Activated T-cell treated with anti-CD3 and anti-CD28 coated beads, Interleukin-2, amount 50 U/mL, for 4 hours (primary cell): ENCODE measurements at places on chromosomes 5 and 9. TPM values are rescaled to one million over a fixed set of nuclear protein-coding genes. Genes with fewer than 3 reads are reported as not detected.
A peak's percentile ranks its signal among the peaks of the same experiment; 100 is the strongest.

GRCh38 chr9:131467214-131467935, 35.3 kb upstream of the POMT1 start:
- DNase-seq = no peak

GRCh38 chr9:20065046-20065445, 276.2 kb upstream of the SLC24A2 start:
- DNase-seq = no peak

GRCh38 chr5:87453801-87454200, 41.1 kb upstream of the CCNH start:
- no peak for DNase-seq

Gene CCDC183
- total RNA-seq = not detected

DNA sequence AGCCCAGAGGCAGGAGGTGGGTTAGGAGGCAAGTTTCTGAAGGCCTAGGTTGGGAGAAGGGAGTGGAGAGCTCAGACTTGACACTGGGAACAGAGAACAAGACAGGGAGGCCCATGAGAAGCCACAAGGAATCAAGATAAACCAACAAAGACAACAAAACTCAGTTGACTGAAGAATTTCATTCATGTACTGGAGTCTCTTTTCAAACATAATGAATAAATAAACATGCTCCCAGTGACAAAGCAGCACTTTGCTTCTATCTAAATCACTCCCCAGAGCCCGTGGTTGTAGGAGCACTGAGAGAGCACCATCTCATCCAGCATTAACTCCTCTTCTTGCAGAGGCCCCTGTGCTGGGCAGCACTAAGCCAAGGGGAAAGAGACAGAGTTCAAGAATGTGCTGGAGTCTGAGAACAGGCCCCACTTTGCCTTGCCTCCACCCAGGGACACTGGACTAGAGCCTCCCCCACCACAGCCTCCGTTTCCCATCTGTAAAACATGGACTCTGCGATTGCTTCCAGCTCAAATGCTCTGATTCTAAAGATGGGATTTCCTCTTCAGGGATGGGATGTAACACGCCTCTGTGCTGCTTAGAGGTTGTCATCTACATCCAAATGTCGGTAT, 282.0 kb downstream of the SPOCK1 start:
- DNase-seq = no peak

Gene SEMA5A
- 0.03 TPM for total RNA-seq

Gene PCDH12
- total RNA-seq = 0.13 TPM

DNA sequence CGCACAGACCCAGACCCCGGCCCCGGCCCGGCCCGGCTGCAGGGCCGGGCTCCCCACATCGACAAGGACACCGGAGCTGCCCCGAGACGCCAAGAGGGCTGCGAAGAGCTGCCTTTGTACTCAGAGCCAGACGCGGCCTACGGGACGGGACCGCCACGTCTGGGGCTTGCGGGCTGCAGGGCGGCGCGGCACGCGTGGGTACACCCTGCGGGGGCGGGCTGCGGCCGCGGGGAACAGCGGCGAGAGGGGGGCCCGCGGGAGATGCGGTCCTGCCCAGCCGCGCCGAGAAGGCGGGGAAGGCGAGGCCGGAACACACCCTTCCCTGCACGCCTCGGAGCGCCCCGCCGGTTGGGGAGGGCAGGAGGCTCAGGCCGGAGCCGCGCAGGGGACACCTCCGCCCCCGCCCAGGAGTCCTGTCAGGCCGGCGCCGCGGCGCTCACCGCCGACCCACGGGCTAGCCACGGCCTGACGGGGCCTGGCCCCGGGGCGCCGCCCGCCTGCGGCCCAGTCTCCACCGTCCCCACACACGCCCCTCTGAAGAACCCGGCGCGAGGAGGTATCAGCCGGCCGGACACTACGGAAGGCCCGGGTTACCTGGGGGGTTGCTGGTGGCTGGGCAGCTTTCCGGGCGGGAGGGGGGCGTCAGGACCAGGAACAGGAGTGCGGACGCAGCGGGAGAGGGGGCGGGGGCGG, 478 bp downstream of the RAB14 start:
- peak; percentile 35 for DNase-seq

Gene RANBP17
- total RNA-seq = not detected

GRCh38 chr9:38075272-38075671, 6.2 kb upstream of the SHB start:
- no peak for DNase-seq

- DNase-seq = peak; percentile 59
Measured at GRCh38 chr5:132427281-132428146, 58.0 kb downstream of the SLC22A5 start.

Gene TTC23L
- total RNA-seq = not detected

DNA sequence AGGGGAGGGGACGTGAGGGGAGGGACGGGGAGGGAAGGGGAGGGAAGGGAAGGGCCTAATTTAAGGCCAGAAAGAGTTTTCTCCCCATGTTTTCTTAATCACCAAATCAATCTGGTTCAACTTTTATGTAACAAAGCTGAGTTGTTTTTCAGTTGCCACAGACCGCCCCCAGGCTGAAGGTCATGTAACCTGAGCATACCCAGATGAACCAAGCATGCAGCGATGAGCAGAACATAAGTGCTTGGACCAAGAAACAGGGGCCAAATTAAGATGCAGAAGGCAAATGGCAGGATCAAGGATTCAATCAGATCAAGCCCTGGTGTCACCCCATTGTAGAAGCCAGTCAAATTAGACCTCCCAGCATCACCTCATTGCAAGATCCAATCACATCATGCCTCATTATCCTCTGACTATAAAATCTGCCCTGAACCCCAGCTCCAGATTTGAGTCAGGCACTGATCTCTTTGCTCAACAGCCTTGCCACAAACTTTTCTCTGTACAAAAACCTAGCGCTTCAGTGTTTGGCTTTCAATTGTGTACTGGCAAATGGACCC, 113.5 kb upstream of the TNPO1 start:
- no peak for DNase-seq

- no peak for DNase-seq
Measured at GRCh38 chr9:11632691-11633090, 1019.9 kb upstream of the PTPRD start.

- DNase-seq = no peak
Measured at GRCh38 chr9:136985027-136985602, 2.3 kb downstream of the LCNL1 start.

Gene LCNL1
- not detected for total RNA-seq

DNA sequence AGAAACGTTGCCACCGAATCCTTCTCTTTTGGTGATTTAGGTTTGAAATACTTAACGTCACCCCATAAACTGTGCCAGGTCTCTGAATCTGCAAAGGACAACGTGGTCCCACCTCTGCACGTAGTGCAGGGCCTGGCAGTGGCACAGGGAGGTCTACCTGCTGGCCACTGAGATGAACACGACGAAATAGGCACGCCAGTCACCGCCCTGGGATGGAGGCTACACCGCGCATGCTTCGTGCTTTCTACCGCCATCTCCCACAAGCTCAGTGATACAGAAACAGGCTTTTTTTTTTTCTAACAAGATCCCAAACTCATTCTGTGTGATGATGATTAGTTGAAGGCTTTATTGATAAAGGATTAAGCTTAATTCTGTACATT, 140.0 kb upstream of the RAPGEF1 start:
- DNase-seq = no peak

DNA sequence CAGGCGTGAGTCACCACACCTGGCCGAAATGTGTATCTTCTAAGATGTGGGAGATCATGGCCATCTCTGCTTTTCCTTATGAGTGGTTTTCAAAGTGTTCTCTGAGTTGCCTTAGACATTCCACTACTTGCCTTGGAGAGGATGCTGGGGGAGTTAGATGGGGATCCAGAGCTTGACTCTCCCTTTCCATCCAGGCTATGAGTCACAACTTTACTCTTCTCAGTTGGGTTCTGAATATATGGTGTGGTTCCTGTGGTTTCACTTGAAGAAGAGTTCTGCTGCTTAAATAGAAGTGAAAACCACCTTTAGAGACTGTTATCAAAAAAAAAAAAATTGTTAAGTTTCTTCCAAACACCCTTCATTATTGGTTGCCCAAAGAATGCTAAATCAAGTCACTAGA, 217.6 kb downstream of the ZNF608 start:
- no peak for DNase-seq

GRCh38 chr9:70411930-70412831, 2.3 kb downstream of the KLF9 start:
- peak; percentile 60 for DNase-seq

Gene NTNG2
- 0.91 TPM for total RNA-seq

GRCh38 chr9:96004379-96004778, 128.9 kb downstream of the ERCC6L2 start:
- DNase-seq = no peak

DNA sequence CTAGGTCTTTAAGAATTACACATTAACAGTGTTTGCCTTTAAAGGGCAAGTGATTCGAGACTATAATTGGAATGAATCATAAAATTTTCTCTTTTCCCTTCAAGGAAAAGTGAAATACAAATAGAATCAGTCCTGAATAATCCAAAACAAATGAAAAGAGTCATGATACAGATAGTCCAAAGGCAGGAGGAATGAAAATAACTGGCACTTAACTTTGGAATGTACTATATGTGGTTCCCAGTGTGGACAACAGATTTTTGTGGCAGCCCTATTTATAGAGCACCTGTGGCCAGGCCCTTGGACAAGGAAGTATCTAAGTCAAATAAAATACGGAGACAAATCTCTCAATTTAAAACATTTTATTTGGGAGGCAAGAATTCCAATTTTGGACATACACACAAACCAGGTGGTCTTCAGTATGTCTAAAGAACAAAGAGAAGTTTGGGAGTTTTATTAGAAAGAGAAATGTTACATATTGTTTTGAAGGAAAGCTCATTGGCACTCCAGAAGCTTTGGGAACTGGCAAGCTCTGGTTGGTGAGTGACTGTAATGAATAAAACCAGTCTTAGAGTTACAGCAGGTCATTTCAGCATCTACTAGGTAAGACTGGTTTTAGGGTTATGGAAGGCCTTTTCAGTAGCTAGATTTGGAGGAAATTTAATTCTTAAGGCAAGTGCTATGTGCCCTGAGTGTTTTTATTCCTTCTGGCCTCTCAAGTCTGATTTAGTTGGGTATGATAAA, 116.0 kb upstream of the PAM start:
- no peak for DNase-seq

- no peak for DNase-seq
Measured at GRCh38 chr5:111132076-111132475, 39.9 kb downstream of the WDR36 start.

- DNase-seq = no peak
Measured at GRCh38 chr9:77807281-77807683, 159.2 kb upstream of the GNA14 start.

GRCh38 chr5:4643190-4643589, 496.9 kb upstream of the ADAMTS16 start:
- DNase-seq = no peak

GRCh38 chr5:171450423-171451331, 31.2 kb downstream of the FGF18 start:
- DNase-seq = no peak

- DNase-seq = no peak
Measured at GRCh38 chr5:90824436-90824835, 265.8 kb downstream of the ADGRV1 start.

Gene TAF11L10
- total RNA-seq = not detected

Gene SPINK4
- not detected for total RNA-seq

Gene DAB2IP
- total RNA-seq = 0.24 TPM

Gene MPDZ
- 0.08 TPM for total RNA-seq

Gene SPATA31C2
- total RNA-seq = not detected

Gene TYRP1
- total RNA-seq = not detected

DNA sequence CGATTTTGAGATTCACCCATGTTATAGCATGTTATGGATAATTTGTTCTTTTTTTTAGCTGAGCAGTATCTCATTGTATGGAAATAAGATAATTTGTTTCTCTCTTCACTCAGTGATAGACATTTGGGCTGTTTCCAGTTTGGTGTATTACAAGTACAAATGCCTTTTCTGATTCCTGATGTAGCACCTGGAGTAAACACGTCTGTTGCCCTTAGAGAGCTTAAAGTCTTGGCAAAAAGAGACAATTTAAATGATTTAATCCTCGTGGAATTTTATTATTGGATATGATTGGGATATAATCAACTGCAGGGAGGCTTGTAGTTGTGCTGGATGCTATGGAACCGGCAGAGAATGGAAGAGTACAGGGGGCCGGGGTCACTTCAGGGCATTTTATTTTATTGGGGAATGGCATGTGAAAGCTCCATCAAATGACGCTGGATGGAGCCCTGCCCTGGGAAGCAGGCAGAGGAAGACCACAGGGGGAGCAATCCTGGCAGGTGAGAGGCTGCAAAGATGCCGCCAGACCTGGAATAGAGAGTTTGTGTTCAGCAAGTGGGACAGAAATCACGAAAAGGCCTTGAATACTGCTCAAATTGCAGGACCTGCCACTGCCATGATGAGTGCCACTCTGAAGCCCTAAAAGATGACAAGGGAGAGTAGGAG, 31.0 kb upstream of the TGFBI start:
- no peak for DNase-seq

Gene C9
- 0.24 TPM for total RNA-seq

DNA sequence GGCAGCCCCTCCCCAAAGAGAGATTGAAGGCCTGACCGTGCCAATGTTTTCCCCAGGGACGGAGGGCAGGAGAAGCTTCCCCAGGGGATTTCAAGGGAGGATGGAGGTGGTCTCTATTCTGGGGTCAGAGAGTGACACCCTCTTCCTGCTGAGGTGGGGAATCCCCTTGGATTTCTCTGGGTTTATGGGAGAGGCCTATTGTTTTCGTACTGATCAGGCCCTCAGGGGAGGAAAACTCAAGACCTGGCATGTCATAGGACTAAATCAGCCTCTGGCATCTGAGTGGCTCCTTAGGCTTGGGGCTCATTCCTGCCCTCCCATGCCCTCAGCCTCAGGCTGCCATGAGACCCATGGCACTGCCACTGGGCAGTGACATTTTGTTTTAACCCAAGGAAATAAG, 44.6 kb downstream of the IRF1 start:
- no peak for DNase-seq

Gene SNCB
- not detected for total RNA-seq

- no peak for DNase-seq
Measured at GRCh38 chr5:120545951-120546350, 81.9 kb downstream of the PRR16 start.

GRCh38 chr9:94042516-94043360, 41.5 kb upstream of the PTPDC1 start:
- DNase-seq = no peak

DNA sequence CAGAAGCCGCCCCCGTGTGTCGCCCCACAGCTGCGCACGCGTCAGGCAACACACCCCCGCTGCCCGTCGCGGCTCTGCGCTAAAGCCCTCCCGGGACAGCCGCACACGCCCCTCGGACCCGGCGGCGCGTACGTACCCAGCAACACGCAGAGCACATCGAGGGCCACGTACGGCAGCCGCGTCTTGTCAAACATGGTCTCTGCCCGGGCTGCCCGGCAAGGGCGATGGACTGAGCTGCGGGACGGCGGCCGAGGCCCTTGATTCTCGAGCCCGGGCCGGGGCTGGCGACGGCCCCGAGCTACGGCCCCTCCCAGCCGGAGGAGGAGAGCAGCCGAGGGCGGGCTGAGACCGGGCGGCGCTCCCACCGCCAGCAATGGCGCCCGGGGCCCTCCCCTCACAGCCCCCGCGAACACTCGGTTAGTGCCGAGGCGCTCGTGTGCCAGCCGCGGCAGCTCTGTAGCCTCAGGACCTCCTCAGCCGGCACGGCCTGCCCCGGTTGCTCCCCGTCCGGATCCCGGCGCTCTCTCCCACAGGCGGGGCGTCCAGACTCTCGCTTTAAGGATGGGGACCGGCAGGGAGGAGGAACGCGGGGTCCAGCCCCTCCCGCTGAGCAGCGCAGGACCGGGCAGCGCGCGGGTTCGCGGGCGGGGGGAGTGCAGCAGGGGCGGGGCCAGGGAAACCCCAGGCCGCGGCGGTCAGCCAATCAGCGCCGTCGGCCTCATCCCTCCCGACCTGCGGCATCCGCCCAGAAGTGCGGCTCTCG, at the start of gene PLPP1:
Gene PLPP1, minus strand, starts transcription at position 529 of the 763 bp plus-strand sequence. Its CDS starts 335 bp downstream, at position 194.
- peak; percentile 82 for DNase-seq

Gene BARX1
- total RNA-seq = not detected

GRCh38 chr9:126799034-126799433, 5.8 kb upstream of the ZBTB43 start:
- DNase-seq = no peak
